ENCODE measurements at places on chromosomes 16 and 17.
A peak's percentile ranks its signal among the peaks of the same experiment; 100 is the strongest.

DNA sequence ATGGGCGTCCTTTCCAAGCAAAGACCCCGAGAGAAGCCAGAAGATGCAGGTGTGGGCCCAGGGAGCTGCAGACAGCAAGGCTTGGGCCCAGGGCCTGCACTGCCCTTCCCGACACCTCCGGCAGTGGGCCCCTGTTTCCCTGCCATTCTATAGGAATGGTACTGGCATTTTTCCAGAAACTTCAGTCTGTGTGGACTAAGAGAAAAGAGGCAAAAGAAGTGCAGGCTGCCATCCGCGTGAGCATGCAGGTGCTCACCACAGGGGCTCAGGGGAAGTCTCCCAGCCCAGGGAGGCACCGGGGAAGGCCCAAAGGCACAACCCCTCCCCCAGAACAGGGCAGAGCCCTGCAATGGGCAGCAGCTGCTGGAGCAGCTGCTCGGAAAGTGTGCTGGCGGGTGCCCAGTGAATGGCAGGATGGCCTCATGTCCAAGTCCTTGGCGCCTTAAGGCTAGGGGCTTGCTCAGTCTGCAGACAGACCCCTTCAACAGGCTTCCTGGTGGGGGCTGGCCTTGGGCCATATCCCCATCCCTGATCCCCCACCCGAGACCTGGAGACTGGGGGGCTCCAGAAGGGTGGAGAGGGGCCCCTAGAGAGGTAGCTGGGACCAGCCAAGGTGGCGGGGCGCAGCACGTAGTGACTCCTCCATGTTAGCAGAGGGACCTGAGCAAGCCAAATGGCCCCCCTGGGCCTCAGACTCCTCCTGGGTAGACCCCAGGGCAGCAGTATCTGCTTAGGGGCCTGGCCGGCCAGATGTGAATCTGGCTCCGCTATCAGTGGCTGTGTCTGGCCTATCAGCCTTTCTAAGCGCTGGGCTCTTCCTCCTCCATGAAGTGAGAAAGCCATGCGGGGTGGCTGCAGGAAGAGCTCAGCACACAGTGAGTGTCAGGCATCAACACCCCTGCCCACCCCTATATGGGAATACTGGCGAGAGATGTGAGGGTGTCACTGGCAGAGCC is 6.7 kb upstream of the TPPP3 start:
- peak; percentile 38 for DNase-seq

DNA sequence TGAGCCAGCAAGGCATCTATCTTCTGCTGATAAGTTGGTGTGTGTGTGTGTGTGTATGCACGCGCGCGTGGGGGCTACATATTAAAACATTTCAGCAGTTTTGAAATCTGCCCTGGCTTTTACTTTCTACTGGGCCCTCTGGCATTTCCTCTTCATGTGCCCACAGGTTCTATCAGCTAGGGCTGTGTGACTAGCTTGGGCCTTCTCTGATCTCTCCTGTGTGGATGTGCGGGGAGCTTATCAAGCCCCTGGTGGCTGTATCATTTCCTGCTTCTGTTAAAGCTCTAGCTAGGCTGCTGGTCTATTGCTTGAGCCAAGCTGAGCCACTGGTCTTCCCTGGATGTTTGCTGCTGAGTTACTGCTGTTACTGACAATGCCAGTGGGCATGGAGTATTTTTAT is 132.5 kb downstream of the AATF start:
- DNase-seq, result no peak

GRCh38 chr16:79528338-79528737 is 72.2 kb downstream of the MAF start:
- no peak for DNase-seq

DNA sequence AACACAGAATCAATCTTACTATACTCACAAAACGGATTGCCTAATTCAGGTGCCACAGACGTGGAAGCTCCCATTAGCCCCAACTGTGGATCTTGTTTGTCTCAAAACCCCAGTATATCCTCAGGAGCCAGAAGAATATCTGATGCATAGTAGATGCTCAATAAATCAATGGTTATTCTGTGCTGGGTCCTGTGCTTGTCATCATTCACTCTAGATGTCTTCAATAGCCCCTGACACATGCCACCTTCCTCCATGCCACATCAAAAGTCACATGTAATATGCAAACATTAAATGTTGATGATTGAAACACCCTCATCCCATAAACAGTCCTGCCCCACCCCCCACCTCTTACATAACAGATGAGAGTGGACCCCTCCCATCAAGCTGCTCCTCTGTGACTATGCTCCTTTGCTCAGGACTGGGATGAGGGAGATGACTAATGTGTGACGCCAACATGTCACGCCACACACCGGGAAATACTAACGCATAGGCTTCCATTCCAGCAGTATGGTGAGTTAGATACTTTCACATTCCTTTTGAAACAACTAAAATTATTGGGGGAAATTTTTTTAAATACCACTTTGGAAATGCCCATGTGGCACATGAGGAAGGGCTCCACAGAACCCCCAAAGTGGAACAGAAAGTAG is 267.6 kb upstream of the SDK2 start:
- no peak for DNase-seq

GRCh38 chr16:77297996-77298395 is 98.8 kb downstream of the SYCE1L start:
- DNase-seq, result no peak

DNA sequence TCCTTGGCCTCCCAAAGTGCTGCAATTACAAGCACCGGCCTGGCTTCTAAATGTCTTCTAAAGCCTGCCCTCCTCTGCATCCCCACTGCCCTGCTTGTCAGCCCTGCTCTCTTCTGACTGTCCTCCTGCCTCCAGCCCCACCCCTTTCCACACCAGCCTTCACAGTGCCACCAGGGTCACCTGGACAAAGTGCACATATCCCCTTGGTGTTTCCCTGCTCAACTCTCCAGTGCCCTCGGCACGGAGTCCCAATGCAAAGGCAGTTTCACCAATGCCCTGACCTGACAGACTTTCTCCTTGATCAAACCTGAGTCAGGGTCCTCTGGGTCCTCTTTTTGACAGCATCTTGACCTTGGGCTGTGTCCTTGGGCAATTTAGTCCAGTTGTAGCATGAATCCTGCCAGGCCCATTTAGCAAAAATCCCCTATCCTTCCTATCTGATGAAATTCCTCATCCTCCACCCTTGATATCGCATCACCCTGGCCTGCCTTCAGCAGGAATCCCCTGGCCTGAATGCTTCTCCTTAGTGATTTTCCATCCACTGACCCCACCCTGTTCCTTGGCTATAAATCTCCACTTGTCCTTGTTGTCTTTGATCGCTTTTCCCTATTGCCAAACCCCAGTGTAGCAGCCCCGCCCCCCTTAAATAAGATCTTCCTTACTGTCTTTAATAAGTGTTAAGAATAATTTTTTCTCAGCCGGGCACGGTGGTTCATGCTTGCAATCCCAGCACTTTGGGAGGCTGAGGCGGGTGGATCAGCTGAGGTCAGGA is 42.7 kb upstream of the ETV4 start:
- DNase-seq, result no peak

GRCh38 chr17:30005709-30006320 is 64.4 kb downstream of the EFCAB5 start:
- no peak for DNase-seq

DNA sequence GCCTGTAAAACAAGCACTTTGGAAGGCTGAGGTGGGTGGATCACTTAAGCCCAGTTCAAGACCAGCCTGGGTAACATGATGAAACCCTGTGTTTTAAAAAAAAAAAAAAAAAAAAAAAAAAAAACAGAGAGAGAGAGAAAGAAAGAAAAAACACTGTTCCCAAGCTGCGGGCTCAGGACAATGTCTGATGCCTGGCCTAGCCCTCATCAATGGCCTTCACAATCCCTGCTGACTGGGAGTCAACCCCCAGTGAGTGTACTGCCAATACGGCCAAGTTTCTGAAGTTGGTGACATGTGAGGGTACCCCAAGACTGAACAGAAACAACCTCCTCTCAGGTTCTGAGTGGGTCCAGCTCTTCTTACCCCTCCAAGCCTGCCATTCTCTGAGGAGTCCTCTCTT is 116.5 kb downstream of the ZNF778 start:
- no peak for DNase-seq

DNA sequence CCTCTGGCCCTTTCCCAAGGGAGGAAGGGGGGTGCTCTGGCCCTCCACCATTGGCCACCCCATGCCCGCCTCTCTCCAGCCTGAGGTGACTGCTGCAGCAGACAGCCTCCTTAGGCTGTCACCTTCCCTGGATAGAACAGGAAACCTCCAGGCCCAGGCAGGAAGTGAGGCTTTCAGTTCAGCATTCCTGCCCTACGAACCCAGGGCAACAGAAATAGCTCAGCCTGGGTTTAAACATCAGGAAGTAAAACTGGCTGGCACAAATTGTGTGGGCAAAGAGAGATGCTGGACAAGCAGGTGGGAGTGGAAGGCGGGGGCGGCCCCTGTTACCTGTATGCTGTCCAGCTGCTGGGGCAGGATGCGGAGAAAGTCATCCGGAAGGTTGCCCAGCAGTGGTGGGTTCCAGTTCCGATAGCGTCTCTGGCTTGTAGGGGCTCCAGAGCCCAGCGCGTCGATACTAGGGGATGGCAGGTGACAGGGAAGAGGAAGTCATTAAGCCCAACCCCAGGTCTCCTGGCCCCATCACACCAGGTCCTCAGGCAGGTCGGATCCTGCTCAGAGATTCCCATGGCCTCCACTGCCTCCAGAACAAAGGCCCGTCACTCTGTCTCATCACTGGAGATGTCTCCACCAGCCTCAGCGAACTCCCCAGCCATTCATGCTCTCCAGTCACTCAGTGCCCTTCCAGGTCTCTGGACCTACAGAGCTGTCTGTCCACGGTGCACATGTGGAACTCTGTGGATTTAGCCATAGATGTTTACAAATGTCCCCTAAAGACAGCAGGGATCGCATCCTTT is 23.6 kb upstream of the MRPS23 start:
- no peak for DNase-seq

DNA sequence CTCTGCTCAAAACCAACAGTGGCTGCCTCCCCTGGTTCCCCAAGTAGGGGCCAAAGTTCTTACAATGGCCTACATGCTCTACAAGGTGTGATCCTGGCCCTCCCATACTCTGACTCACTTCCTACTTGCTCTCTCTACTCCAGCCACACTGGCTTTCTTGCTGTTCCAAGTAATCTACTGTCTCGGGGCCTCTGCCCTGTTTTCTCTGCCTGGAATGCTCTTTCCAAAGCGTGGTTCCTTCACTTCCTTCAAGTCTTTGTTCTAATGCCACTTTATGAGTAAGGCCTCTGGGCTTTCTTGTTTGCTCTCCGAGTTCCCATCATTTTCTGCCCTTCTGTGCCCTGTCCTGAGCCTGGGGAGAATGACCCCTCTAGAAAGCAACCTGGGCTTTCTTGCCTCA is 4.1 kb upstream of the CDH3 start:
- no peak for DNase-seq

DNA sequence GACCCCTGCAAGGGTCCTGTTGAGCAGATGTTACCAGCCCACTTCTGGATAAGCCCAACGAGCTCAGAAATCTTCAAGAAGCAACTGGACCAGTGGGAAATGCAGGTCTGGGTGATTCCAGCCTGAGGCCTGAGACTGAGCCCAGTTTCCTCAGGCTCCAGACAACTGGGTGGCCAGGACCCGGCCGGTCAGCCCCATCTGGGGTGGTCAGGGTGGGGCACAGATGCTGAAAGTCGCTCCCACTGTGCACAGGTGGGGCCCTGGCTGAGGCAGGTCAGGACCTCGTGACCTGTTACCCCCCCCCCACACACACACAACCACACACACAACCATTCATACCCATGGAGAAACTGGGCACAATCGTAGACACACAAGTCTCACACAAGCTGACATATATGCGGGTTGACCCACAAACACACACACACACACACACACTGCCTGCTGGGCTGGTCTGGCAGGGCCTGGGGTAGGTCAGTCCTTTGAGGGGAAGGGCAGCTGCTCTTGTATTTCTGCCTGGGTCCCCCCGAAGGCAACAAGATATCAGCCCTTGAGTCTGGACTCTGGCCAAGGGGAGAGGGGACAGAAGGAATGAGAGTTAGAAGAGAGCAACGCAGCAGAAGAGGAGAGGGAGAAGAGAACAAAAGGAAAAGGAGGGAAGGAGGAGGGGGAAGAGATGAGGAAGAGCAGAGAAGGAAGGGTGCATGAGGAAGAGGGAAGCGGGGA is 99.0 kb upstream of the CDH5 start:
- DNase-seq, result no peak

- no peak for DNase-seq
These were observed 11.0 kb upstream of the CAMKK1 start for GRCh38 chr17:3903881-3904290.

GRCh38 chr17:50774225-50774803 is 7.0 kb upstream of the ANKRD40CL start:
- DNase-seq, result no peak

- DNase-seq, result no peak
These were observed 1.8 kb upstream of the EXOSC6 start for GRCh38 chr16:70253291-70254106.

- DNase-seq, result no peak
These were observed 15.4 kb upstream of the KIFC3 start for GRCh38 chr16:57817680-57818079.

DNA sequence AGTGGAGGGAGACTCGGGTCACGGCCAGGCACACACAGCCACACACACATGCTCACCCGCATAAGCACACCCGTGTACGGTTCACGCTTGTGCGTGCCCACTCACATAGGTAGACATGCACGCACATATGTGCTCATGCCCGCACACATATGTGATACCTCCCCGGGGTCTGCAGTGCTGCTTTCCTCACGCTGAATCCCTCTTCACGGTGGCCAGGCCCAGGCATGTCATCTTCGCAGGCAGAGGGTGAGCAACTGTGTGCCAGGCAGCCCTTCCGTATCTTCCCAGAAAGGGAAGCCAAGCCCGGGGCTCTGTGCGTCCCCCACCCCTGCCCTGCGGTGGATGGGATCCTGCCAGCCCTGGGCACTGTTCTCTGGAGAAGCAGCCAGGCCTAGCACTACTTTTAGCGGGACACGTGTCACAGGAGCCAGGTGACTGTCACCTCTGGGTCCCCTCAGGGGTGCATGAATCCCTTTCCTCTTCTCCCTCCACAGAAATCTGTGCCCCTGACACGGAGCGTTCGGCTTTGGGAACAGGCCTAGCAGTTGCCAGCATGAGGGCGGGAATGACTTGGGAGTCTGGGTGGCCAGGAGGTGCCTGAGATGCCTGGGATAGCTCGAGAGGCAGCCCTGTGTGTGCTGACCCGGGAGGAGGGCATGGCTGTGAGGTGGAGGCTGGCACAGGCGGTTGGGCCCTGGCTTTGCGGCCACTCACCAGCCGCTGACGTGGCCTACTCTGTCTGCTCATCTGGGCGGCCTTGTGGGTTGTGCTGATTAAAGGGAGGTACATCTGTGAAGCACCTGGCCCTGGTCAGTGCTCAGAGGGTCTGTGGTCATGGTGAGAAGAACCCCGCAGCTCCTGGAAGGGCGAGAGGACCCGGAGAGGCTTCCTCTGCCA is 47.5 kb downstream of the BAIAP2 start:
- no peak for DNase-seq

- no peak for DNase-seq
These were observed 50.6 kb downstream of the NTN1 start for GRCh38 chr17:9071811-9072498.
